ENCODE measurements at places on chromosomes 1 and 21.

DNA sequence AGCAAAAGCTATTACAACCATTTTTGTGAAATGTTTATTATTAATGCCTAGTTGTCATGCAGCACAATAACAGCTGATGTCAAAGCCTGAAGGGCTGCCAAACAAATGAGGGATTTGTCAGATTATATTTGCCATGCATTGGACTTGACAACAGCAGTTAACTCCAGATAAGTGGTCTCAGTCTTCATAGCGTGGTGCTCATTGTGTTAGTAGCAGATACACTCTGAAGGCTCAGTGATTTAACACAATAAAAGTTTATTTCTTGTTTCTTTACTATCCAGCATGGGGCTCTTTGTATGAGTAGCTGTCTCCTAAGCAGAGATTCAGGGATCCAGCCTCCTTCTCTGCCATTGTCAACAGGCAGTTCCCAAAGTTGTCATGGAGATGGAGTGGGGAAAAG is 76.0 kb upstream of the PTGFRN start:
- no peak for DNase-seq

DNA sequence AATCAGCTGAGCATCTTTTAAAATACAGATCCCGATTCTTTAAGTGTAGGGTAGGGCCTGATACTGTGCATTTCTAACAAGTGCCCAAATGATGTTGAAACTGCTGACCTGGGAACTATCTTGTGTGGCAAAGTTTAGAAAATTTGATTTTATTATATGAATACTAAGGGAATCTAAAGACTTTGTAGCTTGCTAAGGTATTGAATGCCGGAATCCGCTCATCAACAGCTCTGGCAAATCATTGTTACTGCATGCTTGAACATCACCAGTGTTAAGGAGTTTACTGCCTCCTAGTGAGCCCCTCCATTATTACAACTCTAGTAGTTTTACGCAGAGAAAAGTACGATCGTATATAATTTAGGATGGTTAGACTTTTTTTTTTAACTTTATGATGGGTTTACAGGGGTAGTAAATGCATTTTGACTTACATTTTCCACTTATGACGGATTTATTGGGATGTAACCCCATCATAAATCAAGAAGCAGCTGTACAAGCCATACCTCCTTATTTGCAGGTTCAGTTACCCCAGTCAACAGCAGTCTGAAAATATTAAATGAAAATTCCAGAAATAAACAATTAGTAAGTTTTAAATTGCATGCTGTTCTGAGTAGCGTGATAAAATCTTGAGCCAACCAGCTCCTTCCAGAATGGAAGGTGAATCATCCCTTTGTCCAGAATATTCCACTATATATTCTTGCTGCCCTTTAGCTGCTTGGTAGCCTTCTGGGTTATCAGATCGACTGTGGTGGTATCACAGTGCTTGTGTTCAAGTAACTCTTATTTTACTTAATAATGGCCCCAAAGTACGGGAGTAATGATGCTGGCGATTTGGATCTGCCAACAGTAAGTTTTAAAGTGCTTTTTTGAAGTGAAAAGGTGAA is 892 bp downstream of the TYW3 start:
- peak; percentile 35 for DNase-seq

DNA sequence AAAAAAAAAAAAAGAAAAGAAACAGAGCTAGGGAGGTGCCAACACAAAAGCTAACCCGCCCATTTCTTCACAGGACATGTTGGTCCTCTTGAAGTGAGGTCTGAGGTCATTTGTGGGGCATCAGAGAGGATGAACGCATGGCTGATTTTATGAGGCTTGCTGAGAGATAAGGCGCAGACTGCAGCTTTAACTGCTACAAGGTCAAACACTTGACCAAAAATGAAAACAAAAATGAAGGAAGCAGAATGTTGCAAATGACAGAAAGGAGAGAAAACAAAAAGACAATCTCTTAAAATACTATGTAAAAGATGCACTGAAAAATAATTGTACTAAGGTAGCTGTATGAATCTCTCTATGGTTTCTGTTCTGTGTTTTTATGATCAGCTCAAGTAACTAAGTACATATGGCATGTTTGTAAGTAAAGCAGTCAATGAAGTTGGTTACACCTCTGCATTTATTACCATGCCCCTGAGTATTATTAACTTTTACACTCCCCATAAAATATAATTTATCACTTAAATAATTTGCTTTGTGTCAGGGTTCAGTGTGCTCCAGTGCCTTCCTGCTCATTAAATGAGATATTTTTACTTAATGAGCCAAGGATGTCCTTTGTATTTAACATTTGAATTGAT is 249.1 kb upstream of the NR5A2 start:
- no peak for DNase-seq

DNA sequence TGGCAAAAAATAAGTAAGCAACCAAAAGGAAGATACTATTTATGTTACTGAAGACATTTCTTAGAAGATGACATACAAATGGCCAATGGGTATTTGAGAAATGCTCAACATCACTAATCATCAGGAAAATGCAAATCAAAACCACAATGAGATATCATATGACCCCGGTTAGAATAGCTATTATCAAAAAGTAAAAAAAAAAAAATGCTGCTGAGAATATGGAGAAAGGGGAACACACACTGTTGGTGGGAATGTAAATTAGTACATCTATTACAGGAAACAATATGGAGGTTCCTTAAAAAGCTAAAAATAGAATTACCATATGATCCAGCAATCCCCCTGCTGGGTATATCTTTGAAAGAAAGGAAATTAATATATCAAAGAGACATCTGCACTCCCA is 34.3 kb upstream of the CREG1 start:
- no peak for DNase-seq

DNA sequence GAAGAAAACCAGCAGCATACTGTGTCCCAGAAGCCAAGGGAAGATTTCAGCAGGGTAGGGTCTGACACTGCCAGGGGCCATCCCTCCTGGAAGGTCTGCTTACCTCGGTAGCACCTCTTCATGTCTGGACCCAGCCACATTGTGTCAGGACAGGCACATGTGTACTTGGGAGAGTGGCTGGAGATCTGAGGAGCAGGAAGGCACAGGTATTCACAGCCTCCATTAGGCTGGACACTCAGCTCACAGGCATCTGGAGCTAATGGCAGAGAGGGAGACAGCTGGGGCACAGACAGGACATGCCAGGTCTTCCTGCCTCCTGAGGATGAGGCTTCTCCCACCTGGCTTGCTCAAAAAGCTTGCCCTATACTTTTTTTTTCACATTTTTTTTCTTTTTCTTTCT is 19.9 kb upstream of the MAGOH start:
- DNase-seq: no peak

DNA sequence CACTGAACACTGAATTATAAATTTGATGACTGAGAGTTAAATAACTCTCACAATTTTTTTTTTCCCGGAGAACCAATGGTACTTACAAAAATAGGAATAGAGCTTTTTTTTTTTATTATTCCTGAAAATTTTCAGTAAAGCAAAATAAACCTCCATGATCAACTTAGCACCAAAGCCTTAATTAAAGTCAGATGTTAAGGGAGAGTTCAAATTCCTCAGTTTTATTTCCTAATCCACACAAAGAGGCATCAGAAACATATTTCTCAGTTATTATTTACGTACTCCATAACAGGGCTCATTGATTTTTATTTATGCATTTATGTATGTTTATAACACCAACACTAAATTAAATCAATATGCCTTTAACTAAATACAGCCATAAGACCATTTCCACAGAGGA is 55.5 kb downstream of the PLPPR5 start:
- DNase-seq: no peak

- no peak for DNase-seq
Observed at GRCh38 chr1:41672173-41672572, 187.7 kb upstream of the EDN2 start.

GRCh38 chr21:23812485-23812884 is 1794.8 kb downstream of the MRPL39 start:
- no peak for DNase-seq

- DNase-seq: no peak
Observed at GRCh38 chr21:25453524-25453923, 153.8 kb downstream of the MRPL39 start.

DNA sequence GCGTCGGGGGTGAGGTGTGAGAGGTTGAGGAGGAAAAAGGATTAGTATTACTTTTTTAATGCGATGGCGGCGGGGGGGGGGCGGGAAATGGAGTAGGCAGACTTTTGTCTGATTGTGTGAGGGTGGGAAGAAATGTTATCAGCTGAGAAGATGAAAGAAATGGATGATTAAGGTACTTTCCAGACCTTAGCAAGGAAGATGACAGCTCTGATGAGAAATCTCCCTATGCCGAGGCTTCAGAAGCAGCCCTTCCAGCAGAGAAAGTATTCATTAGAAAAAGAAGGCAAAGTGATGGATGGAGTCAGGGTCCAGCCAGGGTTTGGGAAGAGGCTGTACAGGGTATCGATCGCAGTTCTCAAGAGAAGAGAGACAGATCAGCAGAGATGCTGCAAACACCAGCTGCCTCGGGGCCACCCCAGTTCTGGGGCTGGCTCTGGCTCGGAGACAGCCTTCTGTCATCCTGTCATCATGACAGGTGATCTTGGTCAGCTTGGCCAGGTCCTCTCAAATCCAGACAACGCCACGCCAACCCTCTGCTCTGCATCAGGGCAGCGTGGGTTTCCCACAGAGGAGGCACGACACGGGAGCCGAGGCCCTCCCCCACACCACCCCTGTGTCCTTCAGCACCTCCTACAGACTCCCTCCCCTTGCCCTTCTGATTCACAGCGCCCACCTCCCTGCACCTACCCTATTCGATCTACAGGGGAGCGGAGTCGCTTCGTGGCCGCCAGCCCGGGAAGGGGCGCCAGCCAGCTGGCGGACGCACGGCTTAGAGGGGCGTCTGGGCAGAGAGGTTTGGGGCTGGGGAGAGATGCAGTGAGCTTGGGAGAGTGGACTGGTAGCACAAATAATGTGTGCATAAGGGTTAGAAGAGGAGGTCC is 674 bp upstream of the ATXN7L2 start:
- DNase-seq: no peak

GRCh38 chr1:244137276-244137675 is 86.2 kb downstream of the ZBTB18 start:
- DNase-seq: no peak

DNA sequence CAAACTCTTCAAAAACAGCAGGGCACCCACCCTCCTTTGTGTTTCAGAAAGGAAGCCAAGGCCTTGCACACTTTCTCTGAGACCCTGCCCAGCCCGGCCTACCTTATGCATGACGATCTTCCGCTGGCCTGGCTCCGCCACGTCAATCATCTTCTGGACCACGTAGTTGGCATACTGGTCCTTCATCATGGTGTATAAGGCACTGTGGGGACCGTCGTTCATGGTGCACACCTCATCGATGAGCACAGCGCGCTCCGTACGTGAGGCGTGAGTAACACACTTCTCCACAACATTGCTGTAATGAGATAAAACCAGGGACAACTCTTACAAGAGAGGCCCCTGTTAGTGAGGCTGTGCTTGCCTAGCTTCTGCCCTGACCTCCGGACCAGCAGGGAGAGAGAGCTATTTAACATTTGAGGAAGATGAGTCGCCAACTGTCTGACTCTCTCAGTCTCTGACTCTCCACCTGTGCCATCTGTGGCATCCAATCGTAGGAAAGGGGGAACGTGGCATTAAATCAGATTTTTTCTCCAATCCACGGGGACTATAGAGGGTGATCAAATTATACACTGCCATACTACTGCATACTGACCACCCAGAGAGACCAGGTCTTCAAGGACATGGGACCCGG is 28.1 kb upstream of the SDC3 start:
- DNase-seq: no peak

DNA sequence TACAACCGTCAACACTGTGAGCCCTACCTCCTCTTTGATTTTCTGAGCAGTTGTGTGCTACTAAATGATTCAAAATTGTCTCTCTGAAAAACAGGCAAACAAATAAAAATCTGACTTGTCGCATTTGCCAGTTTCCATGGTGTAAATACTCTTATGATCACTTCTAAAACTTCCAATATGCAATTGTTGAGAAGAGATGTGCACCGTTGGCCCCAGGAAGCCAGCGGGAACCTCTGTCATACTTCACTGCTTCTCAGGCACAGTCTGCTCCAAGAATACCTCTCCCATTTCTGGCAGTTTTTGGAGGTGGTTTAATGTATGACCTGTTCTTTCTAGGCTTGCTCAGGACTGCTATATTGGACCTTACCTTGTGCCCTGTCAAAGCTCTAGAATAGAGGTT is 196.0 kb upstream of the NCAM2 start:
- no peak for DNase-seq

DNA sequence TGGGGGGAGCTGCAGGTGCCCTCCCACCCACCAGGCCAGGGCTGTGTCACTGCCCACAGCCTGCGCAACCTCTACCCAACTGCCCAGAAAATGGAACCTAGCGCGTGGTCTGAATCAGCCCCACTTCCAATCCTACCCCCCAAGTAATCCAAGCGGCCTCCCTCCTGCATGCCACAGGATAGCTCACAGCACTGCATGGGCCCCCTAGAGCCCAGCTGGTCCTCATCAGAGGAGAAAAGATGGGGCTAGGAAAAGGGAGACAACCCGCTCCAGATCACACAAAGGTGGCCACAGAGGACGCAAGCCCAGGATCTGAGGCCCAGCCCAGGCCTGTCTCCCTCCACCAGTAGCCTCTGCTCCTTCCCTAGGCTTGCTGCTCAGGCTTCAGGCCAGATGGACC is 6.2 kb downstream of the ADGRB2 start:
- no peak for DNase-seq

- DNase-seq: no peak
Observed at GRCh38 chr1:118751166-118751565, 237.0 kb downstream of the TBX15 start.

GRCh38 chr1:234769986-234770795 is 160.2 kb upstream of the IRF2BP2 start:
- DNase-seq: no peak

GRCh38 chr1:30785714-30786113 is 28.1 kb upstream of the LAPTM5 start:
- no peak for DNase-seq

DNA sequence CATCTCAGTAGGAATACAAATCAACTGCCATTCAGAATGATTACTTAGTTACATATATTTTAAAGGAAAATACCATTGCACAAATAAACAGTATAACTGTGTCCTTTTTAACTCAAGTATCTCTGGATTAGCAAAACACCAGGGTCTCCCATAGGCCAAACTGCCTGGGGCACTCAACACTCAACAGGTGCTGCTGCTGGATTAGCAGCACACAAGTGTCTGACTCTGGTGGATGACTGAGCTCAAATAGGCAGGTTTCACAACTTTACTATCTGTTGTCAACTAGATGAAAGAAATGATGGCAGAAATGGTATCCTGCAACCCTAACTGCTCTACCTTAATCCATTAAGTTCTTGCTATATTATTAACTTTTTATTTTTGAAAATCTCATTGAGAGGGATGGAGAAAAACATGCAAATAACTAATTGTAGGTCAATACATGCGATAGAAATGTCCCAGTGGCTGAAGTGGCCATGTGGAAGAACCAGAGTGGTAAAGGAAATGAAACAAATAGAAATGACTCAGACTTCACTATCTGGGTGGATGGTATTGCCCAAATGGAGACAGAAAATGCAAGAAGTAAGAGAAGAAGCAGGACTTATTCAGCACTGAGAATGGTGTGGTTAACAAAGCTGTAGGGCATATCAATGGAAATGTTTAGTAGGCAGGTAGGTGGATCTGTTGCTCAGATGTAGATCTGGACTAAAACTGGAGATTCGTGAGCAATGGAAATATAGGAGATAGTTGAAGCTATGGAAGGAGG is 90.8 kb upstream of the CCDC190 start:
- no peak for DNase-seq

- no peak for DNase-seq
Observed at GRCh38 chr1:92655197-92655801, 129.6 kb downstream of the EVI5 start.

GRCh38 chr1:33010932-33011731 is 25.6 kb downstream of the AK2 start:
- DNase-seq: no peak

- no peak for DNase-seq
Observed at GRCh38 chr1:179823693-179824092, 53.9 kb downstream of the TOR1AIP2 start.

Data from GM04503 (cell line).